A673 (cell line): ENCODE measurements at places on chromosomes 6 and 20. TPM values are rescaled to one million over a fixed set of nuclear protein-coding genes. Genes with fewer than 3 reads are reported as not detected.

GRCh38 chr6:30955367-30956042 lies 14.7 kb downstream of the MUCL3 start:
- H3K27ac ChIP-seq: peak overlapping the region; percentile 43
- H3K36me3 ChIP-seq: no peaks in the 10 kb centered on the region
- DNase-seq: peak; percentile 89
- peaks cover 30% of the 10 kb centered on the region for H3K4me1 ChIP-seq

DNA sequence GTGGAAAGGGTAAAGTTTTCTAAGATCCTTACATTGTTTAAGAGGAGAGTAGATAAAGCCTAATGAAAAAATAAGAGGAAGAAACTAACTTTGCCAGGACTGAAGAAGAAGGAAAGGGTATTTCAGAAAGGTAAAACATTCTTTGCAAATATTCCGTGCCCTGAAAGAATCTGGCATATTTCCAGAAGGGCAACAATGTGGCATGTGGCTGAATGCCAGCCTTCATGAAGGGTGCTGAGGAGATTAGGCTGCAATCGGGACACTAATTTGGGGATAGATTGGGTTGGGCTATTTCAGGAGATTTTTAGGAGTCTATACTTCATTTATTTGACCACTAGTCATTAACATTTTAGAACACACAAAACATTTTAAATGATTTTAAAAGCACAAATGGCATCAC lies 16.2 kb upstream of the UFL1 start:
- no peak overlapping the region for H3K27ac ChIP-seq
- DNase-seq: no peak
- no peaks in the 10 kb centered on the region for H3K27me3 ChIP-seq
- H3K4me3 ChIP-seq: no peak overlapping the region
- no peaks in the 10 kb centered on the region for H3K36me3 ChIP-seq

Gene LST1
- total RNA-seq: not detected in 2 replicates

Gene TRIM15
- total RNA-seq: not detected in 2 replicates

DNA sequence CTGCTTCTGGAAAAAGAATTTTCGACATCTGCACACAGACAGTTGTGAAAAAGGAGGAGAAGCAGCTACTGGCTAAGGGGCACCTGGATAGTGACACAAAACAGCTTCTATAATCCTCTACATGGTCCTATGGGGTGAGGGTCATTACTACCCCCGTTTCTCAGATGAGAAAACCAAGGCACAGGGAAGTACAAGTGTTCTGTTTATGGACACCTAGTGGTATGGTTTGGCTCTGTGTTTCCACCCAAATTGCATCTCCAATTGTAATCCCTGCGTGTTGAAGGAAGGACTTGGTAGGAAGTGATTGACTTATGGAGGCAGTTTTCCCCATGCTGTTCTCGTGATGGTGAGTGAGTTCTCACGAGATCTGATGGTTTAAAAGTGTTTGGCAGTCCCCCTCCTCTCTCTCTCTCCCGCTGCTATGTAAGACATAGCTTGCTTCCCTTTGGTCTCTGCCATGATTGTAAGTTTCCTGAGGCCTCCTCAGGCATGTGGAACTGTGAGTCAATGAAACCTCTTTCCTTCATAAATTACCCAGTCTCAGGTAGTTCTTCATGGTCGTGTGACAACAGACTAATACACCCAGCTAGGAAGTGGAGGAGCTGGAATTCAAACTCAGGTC lies 2.5 kb upstream of the KCNK15 start:
- no peak overlapping the region for H3K27ac ChIP-seq
- H3K4me3 ChIP-seq: no peak overlapping the region
- H3K27me3 ChIP-seq: peaks cover 4% of the 10 kb centered on the region
- no peak for DNase-seq
- peaks cover 14% of the 10 kb centered on the region for H3K4me1 ChIP-seq

Gene CMTR1
- 32.3 and 35.8 TPM in 2 replicates for total RNA-seq
